ENCODE measurements at places on chromosomes 7 and 10.

- no peak for DNase-seq
These were observed 252.7 kb upstream of the FERD3L start for GRCh38 chr7:19397911-19398310.

- DNase-seq: no peak
These were observed 203.7 kb upstream of the NPVF start for GRCh38 chr7:25431956-25432450.

DNA sequence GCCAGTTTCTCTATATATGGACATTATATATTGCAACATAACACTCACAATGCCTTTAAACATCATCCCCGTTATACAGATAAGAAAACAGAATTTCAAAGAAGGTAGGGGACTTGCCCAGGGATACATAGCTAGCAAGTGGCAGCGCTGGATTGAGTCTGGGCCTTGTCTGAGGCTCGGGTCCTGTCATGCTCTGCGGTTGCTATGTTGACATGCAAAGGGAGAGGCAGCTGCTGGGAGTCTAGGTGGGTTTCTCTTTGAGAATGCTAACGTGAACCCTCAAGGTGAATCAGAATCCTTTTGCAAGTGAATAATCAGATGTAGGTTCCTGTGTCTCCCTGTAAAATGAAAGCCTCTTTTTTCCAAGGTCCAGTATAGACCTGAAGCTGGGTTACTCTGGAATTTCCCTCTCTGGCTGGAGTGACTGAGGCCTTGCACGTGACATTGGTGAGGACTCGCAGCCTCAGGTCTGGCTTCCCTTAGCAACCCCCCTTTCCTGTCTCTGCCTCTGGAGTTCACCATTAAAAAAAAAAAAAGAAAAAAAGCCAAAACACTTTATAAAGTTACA is 38.9 kb downstream of the TCF7L2 start:
- peak; percentile 18 for DNase-seq

DNA sequence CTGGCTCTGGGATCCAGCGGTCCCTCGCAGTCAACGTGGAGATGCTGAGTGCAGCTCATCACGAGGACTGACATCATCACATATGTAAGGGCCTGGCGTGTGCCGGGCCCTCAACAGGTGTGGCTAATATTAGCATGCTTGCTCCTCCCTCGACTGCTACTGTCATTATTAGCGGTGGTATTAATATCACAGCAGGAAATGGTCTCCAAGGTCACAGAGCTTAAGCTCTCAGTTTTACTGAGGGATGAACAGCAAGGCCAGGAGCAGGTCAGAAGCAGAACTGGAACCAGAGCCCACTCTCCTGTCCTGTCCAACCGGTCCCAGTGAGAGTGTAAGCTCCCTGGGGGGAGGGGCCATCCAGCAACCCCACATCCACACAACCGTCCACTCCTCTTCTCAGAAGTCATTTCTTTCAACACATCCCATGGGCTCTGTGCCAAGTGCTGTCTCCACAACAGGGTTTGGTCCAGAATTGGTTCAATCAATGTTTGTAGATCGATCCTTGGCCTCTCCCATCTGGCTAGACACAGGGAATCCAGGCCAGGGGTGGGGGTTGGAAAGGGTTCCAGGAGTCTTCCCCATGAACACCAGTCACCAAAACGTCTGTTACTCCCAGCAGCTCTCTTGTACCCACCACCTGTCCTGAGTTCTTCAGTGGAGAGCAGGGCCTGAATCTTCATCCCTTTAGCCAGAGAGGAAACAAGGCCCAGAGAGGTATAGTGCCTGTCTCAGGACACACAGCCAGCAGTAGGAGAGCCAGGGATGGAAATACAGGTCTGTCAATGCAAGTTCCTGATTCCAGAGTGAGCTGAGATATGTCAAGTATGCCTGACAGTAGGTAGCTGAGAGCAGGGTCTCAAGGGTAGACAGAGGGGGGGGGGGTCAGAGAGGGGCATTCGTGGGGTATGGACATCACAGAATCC is 45.3 kb upstream of the ZMIZ1 start:
- DNase-seq: no peak

- DNase-seq: no peak
These were observed 124.3 kb downstream of the KLF6 start for GRCh38 chr10:3660753-3661152.

DNA sequence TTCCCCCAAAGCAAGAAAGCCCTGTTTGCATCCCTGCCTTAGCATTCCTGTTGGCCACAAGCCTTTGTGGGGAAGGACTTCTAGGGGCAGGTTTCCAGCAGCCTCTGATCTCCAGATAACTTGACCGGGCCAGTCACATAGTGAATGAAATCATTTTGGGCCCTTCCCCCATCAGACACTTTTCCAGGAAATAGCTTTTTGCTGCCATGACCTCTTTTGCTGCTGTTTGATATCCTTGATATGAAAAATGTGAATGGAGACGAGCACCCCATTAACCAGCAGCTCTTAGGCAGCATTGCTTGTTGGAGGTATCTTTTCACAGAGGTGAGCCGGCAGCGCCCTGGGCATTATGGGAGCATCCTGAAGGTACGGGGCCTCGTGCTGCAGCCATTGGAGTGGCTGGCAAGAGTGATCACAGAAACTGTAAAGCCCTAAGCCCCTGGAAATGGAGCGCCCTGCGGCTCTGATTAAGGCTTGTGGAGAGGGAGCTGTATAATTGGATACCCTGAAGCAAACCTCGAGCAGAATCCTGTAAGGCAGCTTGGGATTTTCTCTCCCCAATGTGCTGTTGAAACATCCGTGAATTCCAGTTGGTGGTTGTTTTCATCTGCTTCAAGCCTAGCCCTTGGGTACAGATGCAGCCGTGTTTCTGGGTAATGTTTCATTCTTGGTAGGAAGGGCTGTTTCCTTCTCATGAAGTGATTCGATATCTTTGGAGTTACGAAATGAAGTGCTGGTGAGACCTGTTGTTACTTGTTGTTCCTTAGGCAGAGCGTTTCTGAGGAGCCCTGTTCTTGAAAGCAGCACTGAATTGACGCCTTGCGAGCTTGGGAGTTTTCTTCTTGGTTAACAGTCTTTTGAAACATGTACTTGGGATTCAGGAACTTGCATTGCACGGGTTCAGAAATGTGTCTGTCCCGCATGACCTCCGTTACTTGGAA is 179.0 kb downstream of the PTEN start:
- no peak for DNase-seq

- DNase-seq: no peak
These were observed 147.3 kb upstream of the PLXNA4 start for GRCh38 chr7:132723506-132724081.

DNA sequence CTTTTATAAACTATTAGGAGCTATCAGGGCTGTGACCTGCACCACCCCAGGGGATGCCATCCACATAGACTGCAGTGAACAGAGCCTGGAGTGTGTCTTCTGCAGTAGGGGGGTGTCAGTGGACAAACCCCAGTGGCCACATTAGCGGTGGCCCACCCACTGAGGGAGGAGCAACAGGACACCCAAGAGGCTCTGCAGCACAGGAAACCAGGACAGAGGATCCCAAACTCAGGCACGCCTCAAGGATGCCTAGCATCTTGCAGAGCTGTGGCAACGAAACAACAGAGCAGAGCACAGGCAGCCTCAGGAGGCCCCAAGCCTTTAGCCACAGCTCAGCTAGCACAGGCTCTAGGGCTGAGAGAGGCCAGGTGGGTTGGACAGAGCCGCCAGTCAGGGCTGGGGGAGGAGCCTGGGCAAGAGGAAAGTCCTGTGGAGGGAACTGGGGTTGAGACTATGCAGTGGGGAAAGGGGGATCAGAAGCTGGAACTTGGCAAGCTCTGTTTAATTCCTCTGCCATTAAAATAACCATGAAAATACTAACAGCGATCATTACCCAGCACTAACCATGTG is 53.8 kb downstream of the GRID1 start:
- DNase-seq: no peak
